Activated effector memory CD4-positive, alpha-beta T cell treated with Interleukin-2 at 50 U/mL for 16 hours (primary cell): ENCODE measurements at places on chromosomes 5 and 9.
A peak's percentile ranks its signal among the peaks of the same experiment; 100 is the strongest.

- peak; percentile 47 for DNase-seq
Measured at GRCh38 chr9:100426530-100427365, at the start of gene MSANTD3. Gene MSANTD3, plus strand, starts transcription at chr9:100427143. Its CDS starts 14,796 bp downstream, at chr9:100441939.

DNA sequence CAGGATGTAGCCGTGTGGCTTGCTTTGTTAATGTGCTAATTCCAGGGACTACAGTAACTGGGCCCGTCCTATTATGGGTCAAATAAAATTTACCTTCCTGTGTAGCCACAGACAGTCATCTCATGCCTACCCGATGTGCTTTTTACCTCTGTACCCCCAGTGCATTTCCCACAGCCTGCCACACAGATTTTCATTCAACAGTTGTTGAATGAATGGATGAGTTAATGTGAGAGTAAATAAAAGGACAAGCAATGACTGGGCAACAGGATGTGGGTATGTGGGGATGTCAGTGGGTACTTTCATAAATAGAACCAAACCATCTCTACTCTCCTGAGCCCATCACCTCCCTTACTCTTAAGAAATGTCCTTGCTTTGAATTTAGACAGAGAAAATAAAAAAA is 441.2 kb upstream of the ZNF462 start:
- DNase-seq, result no peak

GRCh38 chr9:76365028-76365427 is 29.2 kb downstream of the RFK start:
- no peak for DNase-seq

DNA sequence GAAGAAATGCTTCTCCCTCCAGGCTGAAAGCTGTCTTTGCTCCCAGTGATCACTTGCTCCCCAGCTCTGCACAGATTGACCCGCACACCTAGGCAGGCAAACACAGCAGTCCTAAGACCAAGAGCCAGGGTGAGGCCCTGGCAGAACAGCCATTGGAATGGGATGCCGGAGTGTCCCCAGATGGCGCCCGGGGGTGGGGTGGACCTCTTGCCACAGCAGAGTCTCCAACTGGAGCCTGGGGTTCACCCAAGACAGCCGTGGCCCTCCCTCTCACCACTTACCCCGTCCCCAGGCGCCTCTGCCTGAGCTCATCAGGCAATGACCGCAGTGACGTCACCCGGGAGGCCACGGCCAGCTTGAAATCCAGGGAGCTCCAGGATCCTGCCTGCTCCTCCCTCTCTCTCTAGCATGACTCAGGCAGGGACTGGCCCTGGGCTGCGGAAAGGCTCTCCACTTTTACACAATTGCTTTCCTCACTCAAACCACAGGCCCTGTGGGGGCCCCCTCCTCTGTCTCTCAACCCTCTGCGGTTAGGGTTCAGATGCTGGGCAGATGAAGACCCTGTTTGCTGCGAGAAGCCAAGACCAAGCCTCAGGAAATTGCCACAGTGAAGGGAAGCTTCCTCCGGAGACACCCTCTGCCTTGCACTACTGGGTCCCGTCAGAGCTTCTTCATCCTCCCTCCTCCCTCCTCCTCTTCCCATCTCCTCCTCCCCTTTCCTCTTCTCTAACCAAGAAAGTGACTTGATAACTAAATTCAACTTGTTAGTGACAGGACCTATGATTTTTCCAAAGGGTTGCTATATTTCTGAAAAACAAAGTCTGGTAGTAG is 24.3 kb upstream of the PTGES start:
- peak; percentile 2 for DNase-seq

GRCh38 chr5:50794812-50795211 is 128.4 kb downstream of the PARP8 start:
- DNase-seq, result no peak

- no peak for DNase-seq
Measured at GRCh38 chr5:124949862-124950261, 203.4 kb upstream of the ZNF608 start.

DNA sequence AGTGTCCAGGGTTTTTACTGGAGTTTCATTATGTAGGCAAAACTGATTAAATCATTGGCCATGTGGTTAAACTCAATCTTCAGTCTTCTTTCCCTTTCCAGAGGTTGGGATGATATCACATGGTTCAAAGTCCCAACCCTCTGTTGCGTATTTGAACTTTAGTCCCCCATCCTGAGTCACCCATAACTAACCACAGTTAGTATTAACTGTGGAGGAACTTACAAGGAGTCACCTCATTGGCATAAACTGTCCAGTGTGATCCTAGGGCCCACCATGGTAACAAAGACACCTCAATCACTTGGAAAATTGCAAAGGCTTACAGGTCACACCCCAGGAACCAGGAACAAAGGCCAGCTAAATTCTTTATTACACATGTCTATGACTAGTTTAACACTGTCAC is 188.5 kb downstream of the COX7C start:
- no peak for DNase-seq

- DNase-seq, result no peak
Measured at GRCh38 chr5:33180900-33181299, 259.9 kb upstream of the TARS1 start.

DNA sequence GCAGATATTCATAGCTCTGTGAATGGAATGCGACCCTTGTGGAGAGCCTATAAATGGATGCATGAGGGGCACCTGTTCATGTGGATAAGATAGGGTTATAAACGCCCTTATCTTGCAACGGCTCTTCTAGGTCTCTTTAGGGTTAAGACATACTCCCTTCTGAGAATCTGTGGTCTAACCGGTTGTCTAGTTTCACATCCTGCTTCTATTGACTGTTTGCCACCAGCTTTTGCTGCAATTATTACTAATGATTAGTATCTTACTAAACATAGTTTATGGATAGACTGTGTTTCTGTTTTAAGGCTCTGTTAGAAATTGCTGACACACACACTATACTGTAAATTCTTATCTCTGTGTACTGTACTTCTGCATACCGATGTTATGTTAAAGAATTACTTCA is 198.9 kb upstream of the CYLC2 start:
- no peak for DNase-seq

- no peak for DNase-seq
Measured at GRCh38 chr9:117245175-117245829, 169.6 kb downstream of the ASTN2 start.

DNA sequence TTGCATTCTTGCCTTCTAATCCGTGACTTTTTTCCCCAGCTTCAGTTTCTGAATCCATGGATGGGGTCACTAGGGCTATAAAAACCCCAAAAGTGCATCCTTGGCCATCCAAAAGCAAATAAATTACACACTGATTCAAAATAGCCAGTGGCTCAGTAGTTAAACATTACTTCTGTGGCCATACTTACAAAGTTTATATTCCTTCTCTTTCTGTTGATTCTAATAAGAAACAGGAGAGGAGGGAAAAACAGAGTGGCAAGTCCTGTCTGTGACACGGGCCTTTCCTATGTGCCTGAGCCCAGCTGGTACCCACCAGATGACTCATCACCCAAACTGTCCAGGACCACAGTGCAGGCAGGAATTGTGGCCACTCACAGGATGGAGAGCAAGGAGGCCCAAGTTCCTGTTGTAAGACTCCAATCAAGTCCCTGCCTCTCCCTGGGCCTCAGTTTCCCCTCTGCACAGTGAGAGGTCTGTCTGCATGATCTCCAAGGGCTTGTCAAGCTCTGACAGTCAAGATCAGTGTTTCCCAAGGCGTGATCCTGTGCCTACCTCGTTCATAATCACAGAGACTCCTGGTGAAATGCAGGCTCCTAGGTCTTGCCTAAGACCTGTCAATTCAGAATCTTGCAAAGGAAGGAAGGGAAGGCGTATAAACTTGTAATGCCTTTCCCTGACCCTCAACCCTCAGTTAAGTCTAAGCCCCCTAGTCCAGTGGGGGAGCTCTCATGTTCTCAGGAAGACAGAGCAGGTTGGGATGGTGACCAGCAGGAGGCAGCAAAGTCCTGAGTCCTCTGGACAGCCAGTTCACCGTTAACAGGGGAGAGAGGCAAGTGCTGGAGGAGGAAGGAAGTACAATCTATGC is 29.5 kb downstream of the TNIP1 start:
- DNase-seq, result peak; percentile 51

GRCh38 chr9:72734631-72735030 is 213.2 kb downstream of the TMC1 start:
- DNase-seq, result no peak

- DNase-seq, result no peak
Measured at GRCh38 chr5:168047669-168048111, 243.8 kb upstream of the WWC1 start.

GRCh38 chr9:84139296-84140070 is 158.9 kb downstream of the RMI1 start:
- no peak for DNase-seq

DNA sequence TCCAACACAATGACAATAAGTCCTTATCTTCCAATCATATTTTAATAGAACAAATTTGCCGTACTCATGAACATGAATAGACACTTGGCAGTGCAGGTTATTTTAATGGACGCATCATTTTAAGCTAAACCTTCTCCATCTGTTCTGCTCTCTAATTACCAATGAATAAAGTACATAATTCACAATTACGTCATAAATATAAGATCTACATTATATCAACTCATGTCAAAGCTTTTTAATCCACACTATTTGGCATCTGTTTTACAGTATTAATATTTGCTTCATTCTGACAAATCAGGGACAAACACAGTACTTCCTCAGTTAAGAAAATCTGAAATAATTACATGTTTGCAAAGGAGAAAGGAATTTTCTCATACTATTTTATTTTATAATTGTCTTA is 344.1 kb upstream of the DMAC1 start:
- DNase-seq, result no peak

DNA sequence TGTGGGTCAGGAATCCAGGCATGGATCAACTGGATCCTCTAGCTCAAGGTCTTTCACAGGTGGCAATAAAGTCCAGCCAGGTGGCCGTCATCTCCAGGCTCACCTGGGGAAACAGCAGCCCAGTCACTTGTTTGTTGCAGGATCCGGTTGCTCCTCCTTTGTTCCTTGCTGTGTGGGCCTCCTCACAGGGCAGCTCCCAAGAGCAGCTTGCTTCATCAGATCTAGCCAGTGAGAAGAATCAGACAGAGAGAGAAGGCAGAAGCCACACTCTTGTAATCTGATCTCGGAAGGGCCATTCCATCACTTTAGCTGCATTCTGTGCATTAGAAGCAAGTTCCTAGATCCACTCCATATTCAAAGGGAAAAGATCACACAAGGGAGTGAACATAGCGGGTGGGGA is 3.2 kb upstream of the HSD17B3 start:
- no peak for DNase-seq

DNA sequence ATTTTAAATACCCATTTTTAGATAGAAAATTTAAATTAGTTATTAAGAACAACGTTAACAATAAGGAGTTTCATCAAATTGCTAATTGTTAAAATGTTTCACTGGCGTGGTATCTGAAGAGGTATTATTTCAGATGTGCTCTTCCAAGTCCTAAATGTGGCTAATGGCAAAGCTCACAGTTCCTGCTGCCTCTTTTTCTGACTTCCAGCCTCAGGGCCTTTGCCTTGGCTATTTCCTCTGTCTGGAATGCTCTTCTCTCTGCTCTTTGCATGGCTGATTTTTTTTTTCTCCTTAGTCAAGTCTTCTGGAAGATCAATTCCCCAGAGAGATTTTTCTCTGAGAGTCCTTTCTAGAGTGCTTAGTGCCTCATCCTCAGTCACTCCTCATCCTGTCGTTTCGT is 9.6 kb upstream of the SSBP2 start:
- DNase-seq, result no peak

- no peak for DNase-seq
Measured at GRCh38 chr5:35026941-35027340, 20.8 kb downstream of the AGXT2 start.

DNA sequence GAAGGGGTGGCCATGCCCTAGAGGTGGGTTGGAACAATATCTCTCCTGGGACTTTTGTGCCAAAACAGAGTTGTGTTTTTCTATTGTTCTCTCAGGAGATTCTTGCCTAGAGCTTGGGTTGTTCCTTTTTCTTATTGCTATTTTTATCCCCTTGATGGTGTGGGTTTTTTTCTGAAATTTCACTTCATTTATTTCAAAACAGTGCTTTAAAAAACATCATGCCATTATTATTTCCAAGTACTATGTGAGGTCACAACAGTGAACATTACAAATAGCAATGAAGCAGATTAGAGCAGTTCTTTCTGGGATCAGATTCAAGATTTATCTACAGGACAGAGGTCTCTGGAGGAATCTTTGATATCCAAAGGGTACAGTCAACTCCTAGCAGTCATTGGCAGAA is 76.6 kb downstream of the ACTBL2 start:
- no peak for DNase-seq

GRCh38 chr9:129839324-129840023 is 4.2 kb downstream of the USP20 start:
- DNase-seq, result no peak

GRCh38 chr5:107977550-107978071 is 306.9 kb upstream of the EFNA5 start:
- DNase-seq, result no peak

- no peak for DNase-seq
Measured at GRCh38 chr5:53360811-53361210, 119.6 kb upstream of the FST start.

GRCh38 chr5:132394667-132395259 is 25.3 kb downstream of the SLC22A5 start:
- DNase-seq, result no peak

DNA sequence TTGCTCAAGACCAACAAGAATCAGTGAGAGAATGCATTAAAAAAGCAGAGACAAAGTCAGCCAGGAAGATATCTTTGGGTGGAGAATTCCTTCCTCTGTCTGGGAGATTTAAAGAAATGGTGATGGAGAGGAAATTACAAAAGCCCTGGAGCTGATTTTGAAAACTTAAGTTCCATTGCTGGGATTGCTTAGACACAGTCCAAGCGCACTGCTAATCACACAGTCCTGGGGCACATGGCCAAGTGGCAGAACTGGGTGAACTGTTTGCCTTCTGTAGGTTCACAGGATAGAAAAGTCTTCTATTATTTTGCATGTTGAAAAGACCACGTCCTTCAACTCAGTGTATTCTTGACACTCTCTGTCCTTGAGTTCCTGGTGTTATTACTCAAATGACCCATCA is 284.9 kb upstream of the FBXL7 start:
- no peak for DNase-seq

DNA sequence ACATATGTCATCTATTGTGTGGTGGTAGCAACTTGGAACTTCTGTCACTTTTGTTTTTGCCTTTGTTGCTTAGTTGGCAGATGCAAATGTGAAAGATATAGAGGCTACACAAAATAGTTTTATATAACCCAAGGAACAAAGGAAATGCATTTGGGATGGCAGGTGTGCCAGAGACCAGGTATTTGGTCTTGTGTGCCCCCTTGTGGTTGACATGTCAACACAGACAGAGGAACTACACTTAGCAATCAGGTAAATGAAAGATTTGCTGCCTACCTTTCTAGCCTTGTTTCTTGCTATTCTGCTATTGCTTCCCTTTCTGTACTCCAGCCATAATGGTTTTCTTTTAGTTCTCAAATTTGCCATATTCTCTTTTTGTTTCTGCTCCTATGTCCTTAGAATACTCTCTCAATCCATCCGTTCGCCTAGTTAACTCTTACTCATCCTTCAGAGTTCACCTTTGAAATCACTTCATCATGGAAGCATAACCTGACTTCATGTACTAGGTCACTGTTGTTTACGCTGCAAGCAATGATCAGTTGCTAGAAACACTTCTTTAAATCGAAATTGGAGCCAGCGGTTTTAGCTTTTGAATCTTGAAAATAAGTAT is 119.5 kb downstream of the TRPM3 start:
- no peak for DNase-seq

- no peak for DNase-seq
Measured at GRCh38 chr5:77015938-77016569, 14.2 kb upstream of the AGGF1 start.

GRCh38 chr9:129309906-129310305 is 131.8 kb upstream of the IER5L start:
- DNase-seq, result no peak
